Head of caudate nucleus (tissue), 42 donors: ENCODE measurements at places on chromosomes 1 and 21.

- DNase-seq = no peak
These were observed 11.0 kb downstream of the ETV3L start for GRCh38 chr1:157088607-157089006.

GRCh38 chr1:86648255-86648654, 56.1 kb upstream of the SH3GLB1 start:
- no peak for DNase-seq

DNA sequence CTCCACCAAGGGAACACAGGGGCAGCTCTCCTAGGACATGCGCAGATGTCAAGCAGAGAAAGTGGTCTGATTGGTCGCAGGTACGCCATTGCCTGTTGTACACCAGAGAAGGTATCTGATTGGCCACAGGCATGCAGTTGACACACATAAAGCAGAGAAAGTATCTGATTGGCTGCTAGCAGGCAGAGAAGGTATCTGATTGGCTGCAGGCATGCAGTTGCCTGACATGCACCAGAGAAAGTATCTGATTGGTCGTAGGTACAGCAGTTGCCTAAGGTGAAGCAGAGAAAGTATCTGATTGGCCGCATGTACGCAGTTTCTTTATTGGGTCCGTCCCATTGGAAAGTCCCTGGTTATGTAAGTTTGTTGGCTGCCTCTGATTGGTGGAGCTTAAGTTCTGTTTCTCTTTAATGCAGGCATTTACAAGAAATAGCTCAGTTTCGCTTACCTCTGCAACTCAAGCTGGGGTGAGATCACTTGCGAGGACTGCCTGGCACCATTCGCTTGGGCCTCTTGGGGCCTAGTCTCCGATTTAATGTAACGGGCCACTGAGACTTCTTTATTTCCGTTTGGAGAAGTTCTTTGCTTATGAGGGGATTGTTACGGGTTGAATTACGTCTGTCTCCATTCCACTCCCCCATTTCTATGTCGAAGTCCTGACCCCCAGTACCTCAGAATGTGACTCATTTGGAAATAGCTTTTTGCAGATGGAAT, 74.2 kb downstream of the SIK1 start:
- DNase-seq = no peak

GRCh38 chr1:67711855-67712212, 26.8 kb downstream of the GADD45A start:
- no peak for DNase-seq

GRCh38 chr1:109499661-109500536, 6.0 kb downstream of the CYB561D1 start:
- no peak for DNase-seq

GRCh38 chr1:110291241-110292030, 47.7 kb upstream of the RBM15 start:
- no peak for DNase-seq

- no peak for DNase-seq
These were observed 1.2 kb downstream of the LBR start for GRCh38 chr1:225426395-225427234.

DNA sequence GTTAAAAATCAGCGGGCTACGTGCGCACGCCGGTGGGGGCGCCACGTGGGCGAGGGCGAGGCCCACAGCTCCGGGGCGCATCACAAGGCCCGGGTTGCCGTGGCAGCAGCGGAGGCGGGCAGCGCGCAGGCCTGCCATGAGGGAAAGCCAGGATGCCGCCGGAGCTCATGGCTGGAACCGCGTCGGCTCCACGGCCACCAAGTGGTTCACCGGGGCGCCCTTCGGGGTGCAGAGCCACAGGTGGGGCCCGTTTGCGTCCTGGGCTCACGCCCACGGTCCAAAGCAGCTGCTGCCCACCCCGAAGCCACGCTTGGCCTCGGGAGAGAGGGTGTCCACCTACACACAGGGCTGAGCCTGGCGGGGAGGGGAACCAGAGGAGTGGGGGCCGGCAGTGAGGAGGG, 4.9 kb upstream of the TTC22 start:
- peak; percentile 50 for DNase-seq

DNA sequence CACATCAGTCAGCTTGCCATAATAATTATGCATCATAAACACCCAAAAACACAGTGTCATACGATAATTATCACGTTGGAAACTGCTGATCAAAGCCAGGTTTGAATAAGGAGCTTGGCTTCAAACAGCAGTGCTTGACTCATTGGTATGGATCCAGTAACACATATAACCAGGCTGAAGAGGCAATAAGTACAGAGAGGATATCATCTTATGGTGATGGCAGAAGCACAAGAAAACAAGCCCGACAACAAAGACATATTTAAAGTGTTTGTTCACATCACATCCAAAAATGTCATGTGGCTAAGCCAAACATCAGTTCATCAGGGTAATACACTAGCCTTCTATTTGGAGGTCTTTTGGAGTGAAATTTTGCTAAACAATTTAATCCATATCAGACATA, 389.7 kb downstream of the NCAM2 start:
- no peak for DNase-seq

DNA sequence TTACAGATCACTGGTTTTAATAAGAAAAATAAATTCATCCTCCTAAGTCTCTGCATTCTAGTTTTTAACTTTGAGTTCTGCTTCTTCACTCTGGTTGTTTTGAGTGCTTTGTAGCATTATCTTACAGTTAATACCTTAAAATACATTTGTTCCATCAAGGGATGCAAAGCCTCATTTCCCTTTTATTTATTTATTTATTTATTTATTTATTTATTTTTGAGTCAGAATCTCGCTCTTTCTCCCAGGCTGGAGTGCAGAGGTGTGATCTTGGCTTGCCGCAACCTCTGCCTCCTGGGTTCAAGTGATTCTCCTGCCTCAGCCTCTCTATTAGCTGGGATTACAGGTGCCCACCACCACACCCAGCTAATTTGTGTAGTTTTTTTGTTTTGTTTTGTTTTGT, 147.8 kb downstream of the ZNF326 start:
- no peak for DNase-seq

DNA sequence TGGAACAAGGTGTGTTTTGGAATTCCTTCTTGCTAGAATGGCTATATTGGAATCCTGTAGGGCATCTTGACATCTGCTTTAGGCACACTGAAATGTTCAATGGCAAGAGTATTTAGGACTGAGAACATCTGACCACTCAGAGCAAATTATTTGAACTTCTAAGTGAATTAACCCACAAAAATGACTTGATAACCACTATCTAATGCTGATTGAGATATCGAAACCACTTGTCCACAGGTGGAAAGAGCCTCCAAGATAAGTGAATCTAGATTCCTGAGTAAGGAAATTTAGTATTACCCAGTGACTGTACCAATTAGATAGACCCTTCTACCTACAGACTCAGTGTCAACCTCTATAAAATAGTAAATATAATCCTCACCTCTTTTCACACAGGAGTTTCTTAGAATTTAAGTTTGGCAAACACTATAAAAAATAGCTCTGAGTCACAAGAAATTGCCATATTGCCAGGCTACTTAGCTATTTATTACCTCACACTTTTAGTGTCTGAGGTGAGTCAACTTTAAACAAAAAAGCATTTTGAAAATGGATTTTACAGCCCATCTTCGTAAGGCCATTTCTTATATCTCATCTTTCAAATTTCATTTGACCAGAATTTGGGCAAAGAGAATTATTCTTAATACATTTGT, 421.8 kb downstream of the PTBP2 start:
- DNase-seq = no peak

GRCh38 chr1:247286134-247286670, 30.3 kb downstream of the VN1R5 start:
- no peak for DNase-seq

GRCh38 chr1:218475699-218476098, 130.6 kb downstream of the TGFB2 start:
- DNase-seq = no peak

GRCh38 chr1:61157468-61157987, 75.2 kb downstream of the NFIA start:
- DNase-seq = no peak

GRCh38 chr1:56877973-56878372, 23.4 kb downstream of the C8A start:
- DNase-seq = no peak

DNA sequence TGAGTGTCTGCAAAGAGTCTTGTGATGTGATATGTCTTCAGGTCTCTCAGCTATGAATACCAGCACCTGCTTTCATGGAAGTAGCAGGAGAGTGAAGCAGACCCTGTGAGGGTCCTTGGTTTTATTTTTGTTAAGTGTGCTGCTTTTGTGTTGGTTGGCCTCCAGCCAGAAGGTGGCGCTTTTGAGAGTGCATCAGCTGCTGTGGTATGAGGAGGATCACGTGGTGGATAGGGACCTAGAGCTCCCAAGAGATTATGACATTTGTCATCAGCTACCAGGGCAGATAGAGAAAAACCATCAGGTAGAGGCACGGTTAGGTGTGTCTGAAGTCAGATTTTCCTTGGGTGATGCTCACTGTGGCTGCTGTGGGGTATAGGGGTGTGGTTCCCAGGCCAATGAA, 1232.1 kb downstream of the MRPL39 start:
- no peak for DNase-seq

DNA sequence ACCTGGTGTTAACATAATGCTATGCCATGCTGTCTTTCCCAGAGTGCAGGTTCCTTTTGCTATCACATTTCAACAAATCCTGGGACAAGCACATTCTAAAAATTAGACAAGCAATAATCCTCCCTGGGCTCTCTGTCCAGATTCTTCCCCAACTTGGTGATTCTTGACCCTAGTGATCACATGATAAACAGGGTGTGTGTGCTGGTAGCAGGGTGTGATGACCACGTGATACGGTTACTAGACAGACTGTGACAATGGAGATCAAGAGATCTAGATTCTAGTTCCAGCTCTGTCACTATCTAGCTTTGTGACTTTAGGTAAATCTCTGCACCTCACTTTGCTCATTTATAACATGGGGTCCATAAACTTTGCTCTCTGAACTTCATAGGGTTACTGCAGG, 61.9 kb upstream of the HSD17B7 start:
- no peak for DNase-seq

- DNase-seq = no peak
These were observed 19.4 kb downstream of the ABCG1 start for GRCh38 chr21:42238185-42238934.

DNA sequence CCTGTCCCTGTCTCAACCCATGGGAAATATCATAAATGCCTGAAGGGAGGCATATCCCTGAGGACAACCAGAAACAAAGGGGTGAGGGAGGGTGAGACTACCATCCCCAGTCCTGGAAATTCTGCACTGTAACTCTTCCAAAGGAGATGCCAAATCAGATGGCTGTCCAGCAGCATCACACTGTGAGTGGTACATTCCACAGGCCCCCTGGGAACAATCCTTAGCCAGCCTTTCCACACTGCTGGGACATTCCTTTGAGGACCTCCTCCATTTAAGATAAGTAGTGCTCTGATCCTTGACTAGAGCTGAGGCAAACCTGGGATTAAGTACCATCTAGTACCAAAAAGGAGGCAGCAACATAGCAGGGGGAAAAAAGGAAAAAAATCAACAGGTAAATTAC, 10.7 kb downstream of the IVL start:
- no peak for DNase-seq

- peak; percentile 93 for DNase-seq
These were observed at the start of gene UBE2G2 for GRCh38 chr21:44801468-44802395. TSS of gene UBE2G2 (minus strand) at chr21:44801820. CDS start at chr21:44801748, 72 bp downstream.

- no peak for DNase-seq
These were observed 3.9 kb downstream of the TAS1R2 start for GRCh38 chr1:18855573-18855972.

GRCh38 chr21:40152476-40152875, 285.2 kb downstream of the PCP4 start:
- DNase-seq = no peak

DNA sequence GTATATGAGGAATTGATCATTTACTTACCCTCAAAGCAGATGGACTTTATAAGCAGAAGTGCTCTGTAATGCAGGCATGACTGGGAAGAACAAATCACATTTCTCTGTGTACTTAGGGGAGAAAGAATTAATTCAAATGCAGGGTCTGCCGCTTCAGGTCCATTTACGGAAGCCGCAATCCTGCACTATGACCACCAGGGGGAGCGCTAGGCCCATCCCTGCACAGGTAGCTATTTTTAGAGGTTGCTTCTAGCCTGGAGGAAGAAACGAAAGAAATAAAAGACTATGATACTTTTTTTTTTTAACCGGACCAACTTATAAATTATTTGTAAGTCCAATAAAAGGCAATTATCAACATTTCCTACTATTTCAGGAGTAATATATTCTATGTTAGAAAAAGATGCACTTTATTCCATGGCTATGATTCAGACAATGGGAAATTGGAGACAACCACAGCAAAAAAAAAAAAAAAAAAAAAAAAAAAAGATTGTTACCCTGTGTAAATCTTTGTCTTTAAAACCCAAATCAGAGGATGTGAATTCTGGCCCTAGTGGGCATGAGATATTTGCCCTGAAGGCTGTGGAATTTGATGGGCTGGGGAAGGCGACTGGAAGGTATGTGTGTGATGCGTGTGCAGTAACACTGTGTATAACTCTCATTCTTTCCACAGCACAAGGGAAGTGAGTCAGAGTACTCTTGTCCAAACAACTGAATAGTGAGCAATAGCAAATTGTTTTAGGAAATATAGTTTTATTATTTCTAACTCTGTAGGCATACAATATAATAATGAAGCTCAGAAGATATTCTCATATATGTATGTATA, 12.9 kb upstream of the FYB2 start:
- peak; percentile 50 for DNase-seq

GRCh38 chr1:73914951-73915350, 283.0 kb downstream of the LRRIQ3 start:
- DNase-seq = no peak

DNA sequence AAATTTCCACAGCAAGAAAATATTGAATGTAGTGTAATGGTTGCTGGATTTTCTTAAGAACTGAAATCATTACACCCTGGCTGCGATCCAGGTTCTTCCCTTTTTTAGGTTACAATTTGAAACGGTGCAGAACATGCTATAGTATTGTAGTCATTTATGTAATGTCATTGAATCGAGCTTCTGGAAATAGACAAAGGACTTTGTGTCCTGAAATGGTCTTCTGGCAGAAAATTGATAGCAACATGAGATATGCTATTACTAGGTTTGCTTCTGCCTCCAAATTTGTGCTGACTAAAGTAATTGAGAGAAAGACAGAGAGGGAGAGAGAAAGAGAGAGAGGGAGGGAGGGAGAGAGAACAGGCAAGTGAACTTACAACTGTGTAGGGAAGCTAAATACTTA, 146.2 kb upstream of the NFIA start:
- no peak for DNase-seq

DNA sequence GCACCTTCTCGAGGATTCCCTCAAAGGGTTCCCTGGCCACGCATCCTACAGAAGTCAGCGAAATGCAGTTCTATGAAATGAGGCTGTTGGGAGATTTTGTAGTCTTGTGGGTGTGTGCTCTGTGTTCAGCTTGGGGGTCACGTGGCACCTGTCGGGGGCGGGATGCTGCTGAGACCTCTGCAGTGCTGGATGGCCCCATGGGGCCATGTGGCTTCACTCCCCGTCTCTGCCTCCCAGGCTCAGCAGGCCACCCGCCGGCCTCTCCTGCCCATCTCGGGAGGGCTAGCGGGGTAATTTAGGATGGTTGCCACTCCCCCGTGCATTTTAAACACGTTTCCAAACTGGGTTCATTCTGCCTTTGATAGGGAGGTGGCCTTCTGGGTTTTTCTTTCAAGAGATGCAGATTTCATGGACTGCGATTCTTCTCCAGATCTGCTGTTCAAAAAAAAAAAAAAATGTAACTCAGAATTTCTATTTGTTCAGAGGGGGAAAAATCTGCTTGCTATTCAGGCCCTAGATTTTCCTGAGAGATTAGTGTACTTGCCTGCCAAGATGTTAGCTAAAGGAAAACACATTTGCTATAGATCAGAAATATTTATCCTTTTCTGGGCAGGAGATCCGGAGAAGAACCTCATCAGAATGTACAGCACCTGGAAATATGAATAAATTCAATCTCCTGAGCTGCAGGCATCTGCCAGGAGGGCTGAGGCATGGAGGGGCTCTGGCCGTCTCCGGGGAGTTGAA, 277.2 kb upstream of the VAMP3 start:
- DNase-seq = no peak

GRCh38 chr21:29540289-29540688, 241.6 kb downstream of the BACH1 start:
- no peak for DNase-seq
